Activated CD4-positive, alpha-beta memory T cell treated with anti-CD3 and anti-CD28 coated beads for 36 hours (primary cell): ENCODE measurements at places on chromosomes 7 and 10.
A peak's percentile ranks its signal among the peaks of the same experiment; 100 is the strongest.

GRCh38 chr7:140055833-140056232, 6.9 kb downstream of the PARP12 start:
- DNase-seq: no peak

DNA sequence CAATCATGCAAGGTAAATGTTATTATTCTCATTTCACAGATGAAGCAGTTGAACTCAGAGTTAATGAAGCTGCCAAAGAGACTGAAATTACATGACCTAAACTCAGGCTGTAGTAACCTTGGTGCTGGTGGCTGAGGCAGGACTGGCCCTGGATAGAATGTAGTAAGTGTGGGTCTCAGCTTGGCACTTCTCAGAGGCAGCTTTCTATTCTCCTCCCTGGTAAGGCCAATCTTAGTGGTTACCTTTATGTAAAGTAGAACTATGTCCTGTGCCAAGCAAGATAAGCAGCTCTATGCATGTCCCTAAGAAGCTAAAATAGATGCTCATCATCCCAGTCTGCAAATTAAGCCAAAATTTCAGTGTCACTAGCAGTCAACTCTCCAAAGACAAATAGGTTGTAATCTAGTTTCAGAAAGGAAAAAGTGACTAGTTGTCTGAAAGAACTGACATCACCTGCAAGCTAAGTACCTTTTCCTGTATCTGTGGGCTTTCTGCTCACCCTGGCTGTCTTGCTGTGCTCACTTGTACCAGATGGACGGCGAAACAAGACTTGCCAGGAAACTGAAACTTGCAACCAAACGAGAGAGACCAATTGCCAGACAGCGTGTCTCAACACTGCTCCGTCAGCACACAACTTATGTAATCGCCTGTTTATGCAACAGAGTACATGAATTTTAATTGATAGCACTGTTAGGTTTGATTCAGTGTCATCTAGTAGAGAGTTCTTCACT, 43.7 kb downstream of the CH25H start:
- DNase-seq: peak; percentile 76

DNA sequence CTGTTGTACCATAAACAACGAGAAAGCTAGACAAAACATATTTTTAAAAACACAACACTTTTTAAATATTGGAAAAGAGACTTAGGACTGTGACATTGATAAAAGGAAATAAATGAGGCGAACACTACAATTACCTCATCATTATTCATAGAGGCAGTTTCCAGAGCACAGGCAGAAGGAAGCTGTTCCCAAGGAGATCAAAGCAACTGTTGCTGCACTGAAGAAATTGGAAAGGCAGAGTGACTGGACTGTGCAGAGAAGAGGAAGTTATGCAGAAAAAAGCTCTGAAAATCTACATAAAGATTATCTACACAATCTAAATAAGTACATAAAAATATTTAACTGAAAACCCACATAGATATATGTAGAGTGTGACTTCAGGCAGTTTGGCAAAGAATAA, 32.8 kb downstream of the MYO3A start:
- no peak for DNase-seq

GRCh38 chr7:66756889-66757288, 16.4 kb downstream of the RABGEF1 start:
- no peak for DNase-seq

- DNase-seq: no peak
Observed at GRCh38 chr7:318878-319661, 29.1 kb downstream of the FOXL3 start.

- no peak for DNase-seq
Observed at GRCh38 chr7:4225881-4226523, 456.1 kb upstream of the FOXK1 start.

DNA sequence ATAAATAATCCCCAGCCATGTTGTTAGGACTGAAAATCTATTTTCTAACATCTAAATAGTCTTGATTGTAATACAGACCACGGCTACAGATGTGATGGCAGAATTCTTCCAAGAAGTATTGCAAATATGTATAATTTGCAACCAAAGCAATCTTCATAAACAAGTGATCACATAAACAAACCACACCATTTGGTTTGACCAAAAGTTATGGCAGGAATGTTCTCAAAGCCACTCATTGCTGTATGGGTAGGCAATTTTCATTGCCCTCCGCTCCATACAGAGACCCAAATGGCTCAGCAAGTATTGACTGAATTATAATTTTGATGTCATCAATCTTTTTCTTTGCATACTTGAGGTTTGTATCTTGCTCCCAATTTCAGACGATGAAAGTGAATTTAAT, 19.0 kb upstream of the RHOBTB1 start:
- DNase-seq: no peak

GRCh38 chr10:77390481-77390891, 247.1 kb downstream of the KCNMA1 start:
- DNase-seq: no peak

GRCh38 chr10:3950676-3951275, 165.8 kb upstream of the KLF6 start:
- peak; percentile 56 for DNase-seq

GRCh38 chr10:61923210-61923949, 21.9 kb downstream of the ARID5B start:
- no peak for DNase-seq

- no peak for DNase-seq
Observed at GRCh38 chr7:159140170-159140910, 4.3 kb downstream of the VIPR2 start.

DNA sequence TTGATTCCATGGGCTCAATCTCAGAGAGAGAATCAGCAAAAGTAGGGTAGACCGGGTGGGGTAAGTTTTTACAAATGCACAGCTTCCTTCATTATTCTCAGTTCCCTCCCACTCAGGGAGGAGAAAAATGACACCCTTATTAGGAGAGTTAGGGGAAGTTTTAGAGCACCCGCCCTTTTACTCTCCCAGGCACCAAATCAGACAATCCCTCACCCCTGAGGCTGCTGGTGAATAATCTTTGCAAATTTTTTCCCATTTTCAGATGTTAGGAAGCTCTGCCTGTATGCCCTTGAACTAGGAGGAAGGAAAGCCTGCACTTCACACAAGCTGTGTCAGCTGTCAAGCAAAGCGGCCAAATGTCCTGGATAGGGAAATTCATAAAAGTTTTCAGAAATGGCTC, 834.9 kb downstream of the GRID1 start:
- no peak for DNase-seq

DNA sequence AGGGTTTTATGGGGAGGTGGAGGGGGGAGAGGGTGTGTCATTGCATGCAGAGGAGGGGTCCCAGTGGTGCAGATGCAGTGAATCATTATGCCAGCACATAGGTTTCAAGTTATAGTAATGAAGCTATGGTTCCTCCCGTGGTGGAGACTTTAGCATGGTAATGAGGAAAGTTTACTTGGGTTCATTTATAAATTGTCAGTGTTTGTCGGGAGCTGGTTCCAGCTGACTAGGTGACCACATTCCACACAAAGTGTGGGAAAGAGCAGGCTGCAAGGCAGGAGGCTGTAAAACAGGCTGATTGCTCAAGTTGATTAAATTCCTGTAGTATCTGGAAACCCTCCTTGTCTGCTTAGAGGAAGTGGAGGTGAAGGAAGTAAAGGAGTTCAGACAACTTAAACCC, 78.9 kb downstream of the SRI start:
- DNase-seq: no peak

GRCh38 chr7:85133560-85133959, 53.3 kb downstream of the SEMA3D start:
- DNase-seq: no peak

GRCh38 chr7:39683216-39683845, 60.0 kb downstream of the RALA start:
- DNase-seq: no peak

GRCh38 chr7:143355450-143356385, 6.8 kb downstream of the FAM131B start:
- DNase-seq: no peak

- no peak for DNase-seq
Observed at GRCh38 chr7:155343661-155344121, 46.0 kb downstream of the INSIG1 start.

DNA sequence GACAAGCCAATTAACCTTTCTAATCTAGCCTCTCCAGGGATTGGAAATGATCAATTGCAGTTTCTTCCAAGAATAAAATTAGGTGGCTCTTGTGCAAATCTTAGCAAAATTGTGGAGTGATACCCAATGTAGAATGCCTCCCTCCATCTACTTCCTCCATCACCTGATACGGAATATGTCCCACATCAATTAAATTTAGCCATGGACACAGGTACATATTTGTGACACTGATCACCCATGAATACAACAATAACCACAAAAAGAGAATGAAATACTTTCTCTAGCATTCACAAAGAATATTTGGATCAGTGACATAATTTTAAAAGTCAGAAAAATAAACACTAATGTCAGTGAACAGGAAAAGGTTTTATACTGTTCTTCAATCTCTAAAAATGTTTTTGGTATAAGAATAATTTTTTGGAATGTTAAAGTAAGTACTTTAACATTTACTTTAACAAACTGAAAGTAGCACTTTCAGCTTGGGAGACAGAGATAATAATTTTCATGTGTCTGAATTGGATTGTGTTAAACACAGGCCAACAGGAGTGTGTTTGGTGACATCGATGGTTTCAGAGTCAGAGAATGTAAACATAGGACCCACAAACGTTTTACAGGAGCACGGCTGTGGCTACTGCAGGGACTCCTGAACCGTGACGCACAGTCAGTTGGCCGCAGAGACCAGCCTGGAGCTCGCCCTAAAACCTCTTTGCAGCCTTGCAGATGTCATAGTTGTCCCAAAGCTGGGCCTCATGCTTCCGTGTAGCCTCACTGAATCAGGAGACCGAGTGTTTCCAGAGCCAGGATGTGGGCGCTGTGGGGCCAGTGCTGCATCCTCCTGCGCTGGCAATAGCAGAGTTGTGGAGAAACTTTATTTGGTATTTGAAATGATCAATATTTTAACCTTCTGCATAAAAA, 7.2 kb downstream of the RBM20 start:
- DNase-seq: peak; percentile 43

- no peak for DNase-seq
Observed at GRCh38 chr7:24378871-24379616, 95.1 kb downstream of the NPY start.

GRCh38 chr10:113665806-113666354, 2.0 kb upstream of the NRAP start:
- no peak for DNase-seq

GRCh38 chr7:17502213-17503060, 204.0 kb downstream of the AHR start:
- no peak for DNase-seq

- DNase-seq: no peak
Observed at GRCh38 chr10:22489467-22489866, 144.2 kb downstream of the SPAG6 start.

- no peak for DNase-seq
Observed at GRCh38 chr7:54757711-54758110, 1.3 kb downstream of the SEC61G start.

DNA sequence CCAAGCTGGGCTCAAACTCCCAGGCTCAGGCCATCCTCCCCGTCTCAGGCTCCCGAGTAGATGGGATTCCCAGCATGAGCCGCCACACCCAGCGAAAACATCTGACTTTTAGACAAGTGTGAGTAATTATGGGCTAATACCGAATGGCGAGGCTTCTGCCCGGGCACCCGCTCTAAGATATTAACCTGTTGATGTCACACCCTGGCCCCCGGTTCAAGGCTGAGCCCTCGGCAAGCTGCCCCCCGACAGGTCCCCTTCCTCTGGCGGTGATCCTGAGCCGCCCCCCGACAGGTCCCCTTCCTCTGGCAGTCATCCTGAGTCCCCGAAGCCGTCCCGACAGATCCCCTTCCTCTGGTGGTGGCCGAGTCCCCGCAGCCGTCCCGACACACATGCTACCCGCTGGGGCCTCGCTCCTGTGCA, 5.2 kb downstream of the PSMG3 start:
- no peak for DNase-seq
